Activated T-helper 2 cell treated with anti-CD3 and anti-CD28 coated beads, Interferon-gamma antibody, Interleukin-2, Interleukin-4, amounts not matched to agents 10 μg/mL and 5 μg/mL and 100 μg/mL, durations not matched to agents 14 hours and 24 hours and 36 hours (primary cell): ENCODE measurements at places on chromosomes 13 and 19. TPM values are rescaled to one million over a fixed set of nuclear protein-coding genes. Genes with fewer than 3 reads are reported as not detected.
A peak's percentile ranks its signal among the peaks of the same experiment; 100 is the strongest.

- peaks cover 14% of the 10 kb centered on the region for H3K36me3 ChIP-seq
- peak within 1 kb of the TSS; percentile 94 for H3K4me3 ChIP-seq
- peaks cover 2% of the 10 kb centered on the region for H3K27me3 ChIP-seq
Observed at GRCh38 chr19:8208922-8209461, at the start of gene CERS4. Gene CERS4 (plus strand): TSS chr19:8209370. CDS start chr19:8251077, 41,707 bp downstream.

The GDF15 gene
- total RNA-seq, result not detected in 2 replicates

- no peaks in the 10 kb centered on the region for H3K27me3 ChIP-seq
- DNase-seq, result no peak
- H3K36me3 ChIP-seq, result peaks cover 78% of the 10 kb centered on the region
- H3K27ac ChIP-seq, result no peak overlapping the region
- no peak overlapping the region for H3K4me3 ChIP-seq
- no peaks in the 10 kb centered on the region for H3K4me1 ChIP-seq
Observed at GRCh38 chr19:46386151-46386550, 27.2 kb downstream of the CCDC8 start.

The PODNL1 gene
- total RNA-seq, result 0.41 TPM in 1 of 2 replicates, not detected in the other

- no peak overlapping the region for H3K4me3 ChIP-seq
- H3K27ac ChIP-seq, result no peak overlapping the region
- peaks cover 4% of the 10 kb centered on the region for H3K27me3 ChIP-seq
- no peaks in the 10 kb centered on the region for H3K36me3 ChIP-seq
- H3K4me1 ChIP-seq, result no peaks in the 10 kb centered on the region
Observed at GRCh38 chr13:44385401-44385800, 11.8 kb downstream of the SERP2 start.

DNA sequence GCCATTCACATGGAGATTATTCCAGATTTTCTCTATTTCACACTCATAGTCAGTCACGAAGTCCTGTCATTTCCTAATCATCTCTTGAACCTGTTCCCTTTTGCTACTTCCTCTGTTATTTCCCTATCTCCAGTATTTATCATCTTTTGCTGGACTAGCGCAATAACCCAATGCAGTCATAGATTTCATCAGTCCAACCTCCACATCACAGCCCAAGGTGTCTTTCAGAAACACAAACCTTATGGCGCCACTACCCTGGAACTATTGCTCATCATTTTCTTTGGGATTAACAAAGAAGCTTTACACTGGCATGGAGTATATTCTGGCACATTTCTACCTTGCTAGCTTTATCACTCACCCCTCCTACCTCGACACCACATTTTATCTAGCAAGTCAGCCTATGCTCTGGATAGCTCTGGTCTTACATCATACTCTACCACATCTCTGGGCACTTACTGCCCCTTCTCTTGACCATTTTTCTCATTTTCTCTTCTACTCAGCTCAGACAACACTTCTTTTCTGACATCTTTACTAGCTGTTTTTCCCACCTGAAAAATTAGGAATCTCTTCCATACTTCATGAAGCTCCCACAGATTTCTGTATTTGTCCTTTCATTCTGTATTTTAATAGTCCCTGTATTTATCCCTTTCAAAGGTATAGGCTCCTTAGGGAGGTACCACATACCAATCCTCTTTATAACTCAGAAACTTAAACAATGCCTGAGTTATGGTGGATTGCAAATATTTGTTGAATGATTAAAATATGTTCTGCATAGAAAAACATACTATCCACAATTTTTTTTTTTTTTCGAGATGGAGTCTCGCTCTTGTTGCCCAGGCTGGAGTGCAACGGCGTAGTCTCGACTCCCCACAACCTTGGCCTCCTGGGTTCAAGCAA, 534.7 kb downstream of the KLF12 start:
- peaks cover 15% of the 10 kb centered on the region for H3K4me1 ChIP-seq
- H3K4me3 ChIP-seq, result no peak overlapping the region
- peaks cover 1% of the 10 kb centered on the region for H3K27me3 ChIP-seq
- no peak for DNase-seq
- H3K27ac ChIP-seq, result no peak overlapping the region

The KLK14 gene
- 0.44 and 0.52 TPM in 2 replicates for total RNA-seq

GRCh38 chr19:5205381-5205780, 135.2 kb downstream of the PTPRS start:
- H3K27ac ChIP-seq, result no peak overlapping the region
- peaks cover 2% of the 10 kb centered on the region for H3K36me3 ChIP-seq
- no peaks in the 10 kb centered on the region for H3K27me3 ChIP-seq
- no peaks in the 10 kb centered on the region for H3K4me1 ChIP-seq

DNA sequence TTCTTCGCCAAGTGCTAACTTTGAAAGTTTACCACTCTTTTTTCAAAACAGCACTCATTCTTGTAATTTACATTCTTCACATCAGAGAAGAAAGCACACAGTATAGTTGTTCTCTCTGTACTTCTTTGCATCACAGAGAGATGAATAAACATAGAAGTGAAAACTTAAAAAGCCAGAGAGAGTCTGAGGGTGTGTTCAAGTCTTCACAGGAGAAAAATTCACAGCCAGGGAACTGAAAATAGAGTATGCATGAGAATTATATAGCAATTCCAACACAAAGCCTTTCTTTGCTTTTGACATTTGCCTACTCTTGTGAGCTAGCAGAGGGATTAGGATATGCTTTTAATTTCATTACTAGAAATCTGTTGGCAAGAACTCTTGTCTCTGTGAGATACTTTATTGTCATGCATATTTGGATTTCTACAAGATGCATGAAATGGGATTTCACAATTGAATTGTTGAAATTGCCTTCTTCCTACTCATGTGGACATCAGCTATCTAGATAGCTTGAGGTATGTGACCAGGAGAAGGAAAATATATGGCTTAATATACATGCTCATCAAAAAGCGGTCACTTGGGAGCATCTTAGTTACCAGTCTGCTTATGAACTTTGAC, 166.1 kb downstream of the SLC7A1 start:
- H3K27me3 ChIP-seq, result peaks cover 50% of the 10 kb centered on the region
- H3K4me3 ChIP-seq, result no peak overlapping the region
- H3K36me3 ChIP-seq, result no peaks in the 10 kb centered on the region
- H3K27ac ChIP-seq, result no peak overlapping the region
- no peak for DNase-seq
- peaks cover 2% of the 10 kb centered on the region for H3K4me1 ChIP-seq

- no peak overlapping the region for H3K4me3 ChIP-seq
- H3K27me3 ChIP-seq, result no peaks in the 10 kb centered on the region
- no peaks in the 10 kb centered on the region for H3K36me3 ChIP-seq
Observed at GRCh38 chr19:14112051-14112808, 5.3 kb downstream of the PRKACA start.

DNA sequence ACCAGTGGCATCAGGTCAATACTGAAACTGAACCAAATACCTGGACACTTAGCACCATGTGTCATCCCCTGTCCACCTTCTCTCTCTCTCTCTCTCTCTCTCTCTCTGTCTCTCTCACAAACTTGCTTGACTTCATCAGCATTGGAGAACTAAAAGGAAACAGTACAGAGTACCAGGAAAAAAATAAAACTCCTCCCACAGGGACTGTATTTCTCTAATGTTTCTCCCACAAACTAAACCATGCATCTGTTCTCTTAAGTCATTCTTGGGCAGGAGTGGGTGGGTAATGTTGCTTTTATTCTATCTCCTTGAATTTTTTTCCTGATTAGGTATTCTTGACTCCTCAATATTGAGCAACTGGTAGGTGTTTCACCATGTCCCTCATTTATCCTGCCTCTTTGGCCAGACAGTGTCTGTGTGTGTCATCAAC, 112.9 kb upstream of the CACNA1A start:
- no peak for DNase-seq
- peaks cover 20% of the 10 kb centered on the region for H3K27me3 ChIP-seq
- H3K4me3 ChIP-seq, result no peak overlapping the region
- H3K36me3 ChIP-seq, result no peaks in the 10 kb centered on the region
- no peak overlapping the region for H3K27ac ChIP-seq

The USP12 gene
- total RNA-seq, result 40.8 and 45.1 TPM in 2 replicates

The IGLON5 gene
- 7.0 TPM in 2 replicates for total RNA-seq

GRCh38 chr13:110819203-110820014, 95.5 kb downstream of the ANKRD10 start:
- DNase-seq, result peak; percentile 58
- no peak overlapping the region for H3K4me3 ChIP-seq

The MYO1F gene
- total RNA-seq, result 43.9 and 47.4 TPM in 2 replicates

The ATP4A gene
- total RNA-seq, result not detected in 2 replicates

The CLDND2 gene
- total RNA-seq, result 13.8 and 14.9 TPM in 2 replicates

The SERP2 gene
- 0.25 TPM in 1 of 2 replicates, not detected in the other for total RNA-seq

The RAB8A gene
- 256 and 261 TPM in 2 replicates for total RNA-seq

The ARHGEF7 gene
- total RNA-seq, result 65.7 and 76.0 TPM in 2 replicates

- no peak overlapping the region for H3K4me3 ChIP-seq
- peaks cover 24% of the 10 kb centered on the region for H3K4me1 ChIP-seq
- H3K27me3 ChIP-seq, result peaks cover 10% of the 10 kb centered on the region
- no peak overlapping the region for H3K27ac ChIP-seq
- DNase-seq, result no peak
Observed at GRCh38 chr13:50805805-50806204, 37.7 kb downstream of the DLEU7 start.

DNA sequence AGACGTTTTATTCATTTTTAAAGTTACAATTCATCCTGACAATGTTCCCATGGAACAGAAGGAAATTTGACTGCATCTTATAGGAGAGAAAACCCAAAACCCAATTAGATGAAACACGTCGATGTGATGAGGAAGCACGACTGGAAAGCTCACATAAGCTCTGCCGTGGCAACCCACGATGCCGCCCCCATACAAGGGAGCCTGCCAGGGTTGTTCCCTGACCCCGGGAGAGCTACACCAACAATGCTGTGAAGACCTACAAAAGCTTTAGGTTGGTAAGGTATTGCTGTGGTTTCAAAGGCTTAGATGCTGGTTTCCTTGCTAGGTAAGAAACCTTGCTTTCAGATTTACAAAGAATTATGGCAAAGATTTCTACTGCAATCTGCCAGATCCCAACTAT, 393.1 kb downstream of the KLF12 start:
- H3K4me3 ChIP-seq, result no peak overlapping the region
- H3K27me3 ChIP-seq, result no peaks in the 10 kb centered on the region
- no peak for DNase-seq
- H3K4me1 ChIP-seq, result peaks cover 25% of the 10 kb centered on the region
- no peak overlapping the region for H3K27ac ChIP-seq

DNA sequence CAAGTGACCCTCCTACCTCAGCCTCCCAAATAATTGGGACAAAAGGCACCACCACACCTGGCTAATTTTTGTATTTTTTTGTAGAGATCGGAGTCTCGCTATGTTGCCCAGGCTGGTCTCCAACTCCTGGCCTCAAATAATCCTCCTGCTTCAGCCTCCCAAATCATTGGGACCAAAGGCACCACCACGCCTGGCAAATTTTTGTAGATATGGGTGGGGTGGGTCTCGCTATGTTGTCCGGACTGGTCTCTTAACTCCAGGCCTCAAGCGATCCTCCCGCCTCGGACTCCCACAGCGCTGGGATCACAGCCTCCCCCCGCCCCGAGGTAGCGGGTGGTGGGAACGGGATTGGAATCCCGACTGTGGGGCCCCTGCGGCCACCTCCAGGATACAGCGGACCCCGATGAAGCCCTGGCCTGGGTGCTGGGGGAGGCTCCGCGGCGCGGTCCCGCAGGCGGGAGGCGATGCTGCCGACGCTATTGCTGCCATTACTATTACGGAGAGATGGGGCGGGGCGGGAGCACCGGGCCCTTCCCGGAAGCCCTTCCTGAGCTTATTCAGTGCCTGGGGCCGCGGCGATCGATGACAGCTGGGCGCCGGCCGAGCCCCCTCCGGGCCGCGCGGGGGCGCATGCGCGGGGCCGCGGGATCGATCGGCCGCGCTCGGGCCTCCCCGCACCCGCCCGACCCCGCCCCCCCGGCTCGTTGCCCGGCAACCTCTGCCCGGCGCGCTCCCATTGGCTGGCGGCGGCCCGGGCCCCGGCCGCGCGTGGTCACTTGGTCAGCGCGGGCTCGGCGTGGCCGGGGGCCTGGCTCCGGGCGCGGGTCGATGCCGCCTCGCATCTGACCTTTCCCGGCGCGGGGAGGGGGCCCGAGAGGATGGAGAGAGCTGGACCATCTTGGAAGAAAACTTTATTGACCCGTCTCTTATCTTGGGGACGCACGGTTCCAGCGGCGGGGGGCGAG, 27.9 kb upstream of the ONECUT3 start:
- peak; percentile 29 for DNase-seq
- H3K4me3 ChIP-seq, result peak overlapping the region; percentile 57

GRCh38 chr19:33427801-33428626, 54.5 kb downstream of the CEBPG start:
- peaks cover 2% of the 10 kb centered on the region for H3K4me1 ChIP-seq
- no peaks in the 10 kb centered on the region for H3K36me3 ChIP-seq
- no peak for DNase-seq
- H3K4me3 ChIP-seq, result no peak overlapping the region
- no peaks in the 10 kb centered on the region for H3K27me3 ChIP-seq
- no peak overlapping the region for H3K27ac ChIP-seq

GRCh38 chr19:35232912-35233311, 4.4 kb upstream of the FAM187B start:
- no peak overlapping the region for H3K4me3 ChIP-seq
- no peak for DNase-seq
- H3K27ac ChIP-seq, result no peak overlapping the region
- no peaks in the 10 kb centered on the region for H3K36me3 ChIP-seq
- no peaks in the 10 kb centered on the region for H3K4me1 ChIP-seq
- H3K27me3 ChIP-seq, result peaks cover 5% of the 10 kb centered on the region

GRCh38 chr19:18736415-18737336, 53.2 kb downstream of the CRTC1 start:
- H3K4me3 ChIP-seq, result no peak overlapping the region
- DNase-seq, result no peak
- no peak overlapping the region for H3K27ac ChIP-seq
- H3K36me3 ChIP-seq, result no peaks in the 10 kb centered on the region
- no peaks in the 10 kb centered on the region for H3K4me1 ChIP-seq
- H3K27me3 ChIP-seq, result no peaks in the 10 kb centered on the region

GRCh38 chr13:111967572-111968201, 99.3 kb upstream of the SOX1 start:
- no peaks in the 10 kb centered on the region for H3K36me3 ChIP-seq
- no peak overlapping the region for H3K4me3 ChIP-seq
- peaks cover 5% of the 10 kb centered on the region for H3K27me3 ChIP-seq

GRCh38 chr19:19371059-19371458, 34.4 kb upstream of the GATAD2A start:
- H3K27me3 ChIP-seq, result no peaks in the 10 kb centered on the region
- DNase-seq, result no peak
- no peak overlapping the region for H3K4me3 ChIP-seq
- no peaks in the 10 kb centered on the region for H3K36me3 ChIP-seq
- peaks cover 13% of the 10 kb centered on the region for H3K4me1 ChIP-seq

GRCh38 chr19:30070198-30070967, 128.3 kb downstream of the URI1 start:
- H3K27ac ChIP-seq, result no peak overlapping the region
- DNase-seq, result no peak
- H3K4me3 ChIP-seq, result no peak overlapping the region
- H3K36me3 ChIP-seq, result no peaks in the 10 kb centered on the region
- no peaks in the 10 kb centered on the region for H3K4me1 ChIP-seq

The GRIK5 gene
- total RNA-seq, result 2.4 and 3.3 TPM in 2 replicates

DNA sequence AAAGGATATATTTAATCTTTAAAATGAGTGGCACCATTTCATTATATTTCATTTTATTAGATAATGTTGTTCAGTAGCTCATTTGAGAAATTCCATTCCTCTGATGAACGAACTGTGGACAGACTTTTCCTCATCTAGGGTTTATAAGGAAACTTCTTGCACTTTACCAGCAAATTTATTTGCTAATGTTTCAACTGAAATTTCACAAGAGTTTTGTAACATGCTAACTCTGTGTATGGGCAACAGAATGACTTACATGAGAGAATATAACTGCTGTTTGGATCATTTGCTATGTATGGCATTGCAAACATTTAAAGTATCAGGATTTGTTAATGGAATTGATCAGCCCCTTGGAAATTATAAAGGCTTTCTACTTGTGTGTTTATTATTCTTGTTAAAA, 3.7 kb upstream of the IRS2 start:
- H3K4me1 ChIP-seq, result peaks cover 53% of the 10 kb centered on the region
- H3K36me3 ChIP-seq, result no peaks in the 10 kb centered on the region
- H3K27ac ChIP-seq, result no peak overlapping the region
- H3K4me3 ChIP-seq, result no peak overlapping the region
